H4 (cell line): ENCODE measurements at places on chromosomes 3 and 15. TPM values are rescaled to one million over a fixed set of nuclear protein-coding genes. Genes with fewer than 3 reads are reported as not detected.
A peak's percentile ranks its signal among the peaks of the same experiment; 100 is the strongest.

ASB7 gene
- total RNA-seq: 8.9 and 12.4 TPM in 2 replicates

SLC28A1 gene
- 0.08 TPM in 1 of 2 replicates, not detected in the other for total RNA-seq

KIF7 gene
- 3.3 and 3.6 TPM in 2 replicates for total RNA-seq

ATP11B gene
- 40.9 and 45.3 TPM in 2 replicates for total RNA-seq

ZNF385D gene
- not detected in 2 replicates for total RNA-seq

NSMCE3 gene
- 10.8 and 11.9 TPM in 2 replicates for total RNA-seq

MUC20 gene
- total RNA-seq: 0.17 and 0.39 TPM in 2 replicates

GRCh38 chr3:10547413-10547812 is 42.0 kb upstream of the ATP2B2 start:
- DNase-seq: no peak

DNA sequence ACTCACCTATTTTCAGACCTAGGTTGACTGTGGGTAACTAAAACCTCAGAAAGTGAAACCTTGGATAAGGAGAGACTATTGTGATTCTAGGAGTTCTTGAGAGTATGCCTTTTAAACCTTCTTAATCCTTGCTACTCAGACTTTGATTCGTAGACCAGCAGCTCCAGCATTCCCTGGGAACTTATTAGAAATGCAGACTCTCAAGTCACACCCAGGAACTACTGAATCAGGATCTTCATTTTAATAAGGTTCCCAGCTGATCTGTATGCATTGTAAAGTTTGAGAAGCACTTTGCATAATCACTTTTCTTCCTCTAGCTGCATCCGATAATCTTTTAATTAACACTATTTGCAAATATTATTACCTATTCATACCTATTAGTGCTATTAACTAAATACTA is 480.3 kb upstream of the KCNMB2 start:
- no peak for DNase-seq

DNA sequence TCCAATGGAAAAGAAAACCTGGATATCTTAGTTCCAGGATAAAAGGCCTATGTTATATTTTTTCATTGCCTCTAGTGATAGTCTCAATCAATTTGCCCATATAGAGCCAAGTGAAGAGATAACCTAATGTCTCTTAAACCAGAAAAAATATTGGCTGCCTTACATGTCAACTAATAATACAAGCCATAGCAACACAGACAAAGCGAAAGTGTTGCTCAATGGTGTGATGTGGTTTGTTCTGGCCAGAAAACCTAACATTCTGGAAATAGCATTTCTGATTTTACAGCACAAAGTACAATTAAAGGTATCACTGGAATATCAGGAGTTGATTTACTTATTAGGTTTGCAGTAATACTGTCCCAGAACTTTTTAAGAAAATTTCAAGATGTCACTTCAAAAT is 101.5 kb downstream of the ATP8B4 start:
- no peak for DNase-seq

DNA sequence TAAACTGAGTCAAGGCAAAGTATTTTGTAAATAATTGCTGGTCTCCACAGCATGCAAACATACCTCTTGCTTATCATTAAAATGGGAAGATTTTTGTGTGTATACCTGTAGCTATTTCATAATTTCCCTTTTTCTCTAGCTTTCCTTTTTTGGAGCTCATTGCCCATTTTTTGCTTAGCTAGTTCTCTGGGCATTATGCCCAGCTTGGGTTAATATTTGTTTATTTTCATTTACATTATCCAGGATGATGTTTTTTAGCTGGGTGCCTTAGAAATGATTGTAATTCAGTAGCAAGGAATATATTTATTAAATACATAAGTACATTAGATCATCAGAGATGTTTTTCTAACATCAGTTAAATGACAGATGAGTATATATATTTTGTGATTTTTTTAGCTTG is 1271.7 kb upstream of the GBE1 start:
- DNase-seq: peak; percentile 4

DNA sequence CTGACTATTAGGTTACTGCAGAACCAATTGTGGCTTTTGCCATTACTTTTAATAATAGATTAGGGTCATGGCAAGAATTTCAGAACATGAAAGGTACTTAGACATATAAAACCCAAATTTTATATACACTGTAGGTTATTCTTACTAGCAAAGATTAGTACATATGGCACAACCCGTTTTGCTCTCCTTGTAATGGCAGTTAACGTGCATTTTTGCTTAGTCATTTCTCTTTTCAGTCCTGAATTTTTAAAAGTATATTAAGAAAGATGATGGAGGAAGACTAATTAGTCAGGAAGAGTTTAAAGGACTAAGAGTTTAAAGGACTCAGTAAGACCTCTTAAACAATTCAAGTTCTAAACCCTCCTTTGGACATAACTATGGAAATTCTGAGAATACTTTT is 114.0 kb downstream of the PEAK1 start:
- no peak for DNase-seq

- no peak for DNase-seq
Measured at GRCh38 chr3:159941038-159942000, 47.3 kb upstream of the IL12A start.
